Fibroblast of gingiva (primary cell): ENCODE measurements at places on chromosomes 6 and 20.

DNA sequence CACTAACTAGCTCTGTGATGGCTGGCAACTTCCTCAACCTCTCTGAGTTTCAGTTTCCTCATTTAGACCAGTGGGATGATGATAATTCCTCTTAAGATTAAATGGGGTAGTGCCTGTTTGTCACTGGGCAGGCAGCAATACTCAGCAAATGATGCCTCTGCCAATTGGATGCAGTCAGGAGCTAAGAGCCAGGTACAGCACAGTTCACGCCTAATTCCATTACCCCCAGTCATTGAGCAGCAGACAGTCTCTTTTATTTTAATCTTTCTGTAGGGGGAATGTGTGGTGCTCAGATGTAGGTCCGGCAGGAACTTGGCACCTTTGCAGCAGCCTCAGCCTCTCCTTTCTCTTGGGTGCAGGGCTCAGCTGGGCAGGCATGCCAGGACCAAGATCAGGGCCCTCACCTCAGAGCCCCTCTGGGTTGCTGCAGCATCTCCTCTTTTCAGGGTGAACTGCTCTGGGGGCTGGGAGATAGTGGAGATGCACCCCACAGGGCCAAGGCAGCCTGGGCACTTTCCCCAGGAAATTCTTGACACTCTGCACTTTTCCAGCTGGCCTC lies 243.8 kb downstream of the LRFN2 start:
- no peak for DNase-seq

DNA sequence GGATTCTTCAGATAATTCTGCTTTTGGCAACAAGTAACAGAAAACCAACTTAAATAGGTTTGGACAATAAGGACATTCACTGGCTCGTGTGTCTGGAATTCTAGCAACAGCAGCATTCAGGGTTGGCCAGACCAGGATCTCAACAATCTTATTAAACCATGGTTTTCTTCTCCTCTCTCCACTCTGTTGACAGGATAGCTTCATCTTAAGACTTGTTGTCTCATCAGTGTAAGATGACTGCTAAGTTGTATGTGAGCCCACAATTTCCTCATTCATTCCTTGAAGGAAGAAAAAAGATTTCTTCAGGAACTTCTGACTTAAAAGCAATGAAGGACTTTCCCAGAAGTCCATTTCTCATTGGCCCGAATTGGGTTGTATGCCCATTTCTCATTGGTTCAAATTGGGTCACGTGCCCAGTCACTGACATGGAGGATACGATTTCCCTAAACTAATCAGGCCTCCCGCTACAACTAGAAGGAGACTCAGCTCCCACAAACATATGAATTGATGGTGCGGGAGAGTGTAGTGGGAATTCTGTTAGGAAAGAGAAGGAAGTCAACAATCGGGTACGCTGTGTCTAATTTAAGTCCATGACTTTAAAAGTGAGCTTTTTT lies 83.7 kb downstream of the SLC22A3 start:
- no peak for DNase-seq

- DNase-seq, result no peak
Observed at GRCh38 chr6:1593958-1594314, 15.8 kb upstream of the FOXC1 start.

- DNase-seq, result no peak
Observed at GRCh38 chr6:75492386-75493153, 1.0 kb downstream of the FILIP1 start.

DNA sequence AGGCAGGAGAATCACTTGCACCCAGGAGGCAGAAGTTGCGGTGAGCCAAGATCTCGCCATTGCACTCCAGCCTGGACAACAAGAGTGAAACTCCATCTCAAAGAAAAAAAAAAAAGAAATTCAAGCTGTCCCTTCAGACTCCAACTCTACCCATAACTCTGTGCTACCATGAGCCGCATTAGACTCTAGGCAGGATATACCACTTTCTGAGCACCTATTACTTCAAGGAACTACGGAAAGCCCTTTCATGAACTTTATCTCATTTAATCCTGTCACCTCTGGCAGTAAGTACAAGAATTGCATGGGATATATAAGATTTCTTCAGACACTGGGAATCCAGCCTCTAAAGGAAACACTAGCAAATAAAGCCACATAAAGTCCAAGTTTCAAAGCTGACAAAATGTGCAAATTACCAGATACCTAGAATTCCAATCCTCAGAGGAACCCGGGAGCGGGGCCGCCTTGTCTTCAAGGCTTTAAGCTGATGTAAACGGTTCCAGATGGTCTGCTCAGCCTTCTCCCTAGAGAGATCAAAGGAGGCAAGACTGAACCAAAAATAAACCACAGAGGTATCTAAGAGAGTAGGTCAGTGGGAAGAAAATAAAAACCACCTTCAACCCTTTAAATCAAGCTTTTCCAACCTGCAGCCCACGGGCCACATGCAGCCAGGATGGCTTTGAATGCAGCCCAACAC lies 9.4 kb downstream of the CDK5RAP1 start:
- DNase-seq, result peak; percentile 93

- no peak for DNase-seq
Observed at GRCh38 chr6:165767228-165767627, 104.2 kb upstream of the PDE10A start.

DNA sequence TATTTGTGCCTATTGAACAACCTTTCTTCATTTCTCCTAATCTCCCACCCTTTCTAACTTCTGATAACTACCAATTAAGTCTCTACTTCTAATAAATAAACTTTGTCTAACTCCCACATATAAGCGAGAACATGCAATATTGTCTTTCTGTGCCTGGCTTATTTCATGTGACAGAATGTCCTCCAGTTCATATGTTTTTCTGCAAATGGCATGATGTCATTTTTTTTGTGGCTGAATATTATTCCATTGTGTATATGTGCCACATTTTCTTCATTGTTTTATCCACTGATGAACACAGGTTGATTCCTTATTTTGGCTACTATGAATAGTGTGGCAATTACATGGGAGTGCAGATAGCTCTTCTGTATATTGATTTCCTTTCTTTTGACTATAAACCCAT lies 1041.5 kb upstream of the MANEA start:
- no peak for DNase-seq

DNA sequence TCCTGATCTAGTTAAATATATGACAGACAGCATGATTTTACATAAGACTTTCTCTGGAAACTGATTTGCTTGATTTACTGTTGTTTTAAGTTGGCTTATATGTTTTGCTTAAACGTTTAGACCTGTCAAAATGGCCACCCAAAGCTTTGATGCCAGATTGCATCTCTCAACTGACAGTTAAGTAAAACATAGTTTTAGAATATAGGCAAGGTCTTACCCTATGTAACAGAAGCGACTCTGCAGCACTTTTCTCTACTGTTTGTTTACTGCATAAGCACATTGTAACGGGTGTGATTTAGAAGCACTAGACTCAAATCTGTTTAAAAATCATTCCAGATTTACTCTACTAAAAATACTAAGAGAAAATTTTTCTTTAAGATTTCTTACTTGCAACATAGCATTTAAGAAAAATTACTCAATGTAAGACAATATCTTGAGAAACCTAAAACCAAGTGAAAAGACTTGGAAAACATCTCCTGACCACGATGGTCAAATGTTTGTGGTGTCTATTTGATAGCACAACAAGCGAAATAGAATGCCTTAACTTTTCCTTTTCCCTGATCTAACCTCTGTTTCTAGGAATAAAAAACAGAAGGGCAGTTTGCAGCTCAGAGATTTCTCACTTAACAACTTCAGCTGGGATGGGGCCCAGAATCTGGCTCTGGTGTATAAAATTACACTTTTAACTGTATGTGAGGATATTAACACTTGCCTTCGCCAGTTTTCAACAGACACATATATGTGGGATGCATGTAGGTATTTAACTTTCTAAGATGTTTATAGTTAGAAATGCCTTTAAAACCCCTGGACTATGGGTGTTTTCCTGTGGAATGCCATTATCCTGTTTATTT lies 47.4 kb downstream of the AIG1 start:
- DNase-seq, result peak; percentile 83

GRCh38 chr6:157036245-157036711 lies 259.1 kb downstream of the ARID1B start:
- peak; percentile 73 for DNase-seq

- no peak for DNase-seq
Observed at GRCh38 chr6:53731866-53732636, 62.8 kb upstream of the LRRC1 start.

DNA sequence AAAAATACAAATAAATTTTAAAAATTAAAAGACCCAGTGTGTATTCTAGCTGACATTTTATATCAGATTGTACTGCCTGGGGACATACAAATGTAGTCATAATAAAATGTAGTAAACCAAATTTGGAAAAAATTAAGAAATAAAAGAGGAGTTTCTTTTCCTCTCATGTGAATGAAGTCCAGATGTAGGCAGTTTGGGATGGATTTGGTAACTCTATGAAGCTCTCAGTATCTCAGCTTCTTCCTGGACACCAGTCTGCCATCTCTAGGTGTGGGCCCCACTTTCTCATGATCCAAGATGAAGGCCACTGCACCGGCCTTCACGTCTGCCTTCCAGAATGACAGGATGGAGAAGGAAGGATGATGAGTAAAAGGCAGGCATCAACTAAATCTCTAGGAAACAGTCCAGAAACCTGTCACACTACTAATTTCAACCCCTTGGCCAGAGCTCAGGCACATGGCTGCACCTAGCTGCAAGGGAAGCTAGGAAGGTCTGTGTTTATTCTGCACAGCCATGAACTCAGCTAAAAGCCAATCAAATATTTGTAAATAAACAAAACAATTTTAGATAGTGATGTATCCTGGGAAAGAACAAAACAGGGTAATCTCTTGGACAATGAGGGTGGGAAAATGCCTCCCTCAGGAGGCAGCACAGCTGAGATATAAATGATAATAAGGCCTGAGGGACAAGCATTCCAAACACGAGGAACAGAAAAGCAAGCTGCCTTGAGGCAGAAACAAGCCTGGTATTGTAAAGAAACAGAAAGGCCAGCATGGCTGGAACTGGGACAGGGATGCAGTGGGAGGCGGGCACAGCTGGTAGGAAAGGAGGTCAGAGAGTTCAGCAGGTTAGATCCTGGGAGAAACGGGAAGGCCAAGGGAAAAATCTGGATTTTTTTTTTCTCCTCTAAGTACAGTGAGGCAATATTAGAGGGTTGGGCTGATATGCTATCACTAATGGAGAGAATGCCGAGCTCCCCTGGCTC lies 88.5 kb upstream of the PTPN1 start:
- DNase-seq, result peak; percentile 70

DNA sequence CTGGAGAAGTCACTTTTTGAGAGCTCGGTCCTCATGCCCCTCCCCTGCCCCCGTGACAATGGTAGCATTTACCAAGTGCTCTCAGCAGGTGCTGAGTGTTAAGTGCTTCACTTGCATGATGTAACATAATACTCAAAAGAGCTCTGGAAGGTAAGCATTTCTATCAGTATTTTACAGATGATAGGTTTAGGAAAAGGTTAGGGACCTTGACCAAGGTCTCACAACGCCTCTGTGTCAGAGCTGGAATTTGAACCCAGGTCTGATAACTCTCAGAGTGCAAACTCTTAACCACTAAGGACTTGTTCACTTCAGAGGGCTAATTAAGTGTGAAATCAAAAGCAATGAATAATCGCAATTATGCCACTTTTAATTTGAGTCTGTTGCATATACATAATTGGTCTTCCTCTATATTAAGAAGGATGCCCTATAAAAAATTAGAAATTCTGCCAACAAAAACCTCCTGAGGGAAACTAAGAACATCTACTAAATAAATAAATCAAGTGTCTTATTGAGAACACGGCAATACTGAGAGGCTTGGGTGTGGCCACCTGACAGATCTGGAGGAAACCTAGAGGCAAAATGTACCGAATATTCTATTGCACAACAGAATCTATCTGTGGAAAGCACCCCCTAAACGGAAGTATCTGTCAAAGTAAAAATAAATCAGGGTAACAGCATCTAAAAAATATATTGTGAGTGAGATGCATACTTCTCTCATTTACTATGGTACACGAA lies 109.8 kb downstream of the BACH2 start:
- no peak for DNase-seq

DNA sequence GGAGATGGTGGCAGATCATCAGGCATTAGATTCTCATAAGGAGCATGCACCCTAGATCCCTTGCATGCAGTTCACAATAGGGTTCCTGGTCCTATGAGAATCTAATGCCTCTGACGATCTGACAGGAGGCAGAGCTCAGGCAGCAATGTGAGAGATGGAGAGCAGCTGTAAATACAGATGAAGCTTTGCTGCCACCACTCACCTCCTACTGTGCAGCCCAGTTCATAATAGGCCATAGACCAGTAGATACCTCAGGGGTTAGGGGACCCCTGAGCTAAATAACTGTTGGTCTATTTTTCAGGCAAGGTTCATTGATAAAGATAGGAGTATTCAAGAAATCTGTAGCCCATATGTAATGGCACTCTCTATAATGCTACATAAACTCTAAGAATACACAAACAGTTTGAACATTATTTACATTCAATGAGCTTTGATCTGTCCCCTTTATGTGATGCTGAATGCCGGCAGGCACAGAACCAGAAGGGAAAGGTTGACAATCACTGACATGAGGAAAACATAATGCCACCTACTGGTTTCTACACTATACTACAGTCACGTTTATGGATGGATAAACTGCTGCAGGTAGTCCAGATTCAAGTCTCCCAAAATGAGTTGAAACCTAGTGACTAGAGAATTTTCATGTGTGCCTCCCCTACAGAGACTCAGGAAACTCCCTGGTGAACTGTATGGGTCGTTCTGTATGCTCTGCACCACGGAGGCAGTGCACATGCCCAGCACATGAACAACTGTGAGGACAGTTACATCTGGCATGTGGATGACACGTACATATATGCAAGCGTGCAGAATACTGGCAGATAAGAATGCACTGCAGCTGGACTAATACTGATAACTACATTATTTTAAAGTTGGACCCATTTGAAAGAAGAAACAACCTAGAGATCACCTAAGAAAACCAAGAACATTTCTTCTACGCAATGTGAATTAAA lies 72.0 kb downstream of the DST start:
- peak; percentile 14 for DNase-seq

GRCh38 chr6:116971959-116972358 lies 94.9 kb downstream of the RFX6 start:
- peak; percentile 4 for DNase-seq

- no peak for DNase-seq
Observed at GRCh38 chr20:60268491-60268890, 310.3 kb downstream of the CDH26 start.

GRCh38 chr6:87791485-87791884 lies 89.5 kb upstream of the AKIRIN2 start:
- DNase-seq, result no peak
